Glutamatergic neuron (in vitro differentiated cells): ENCODE measurements at places on chromosomes 2 and 18.

DNA sequence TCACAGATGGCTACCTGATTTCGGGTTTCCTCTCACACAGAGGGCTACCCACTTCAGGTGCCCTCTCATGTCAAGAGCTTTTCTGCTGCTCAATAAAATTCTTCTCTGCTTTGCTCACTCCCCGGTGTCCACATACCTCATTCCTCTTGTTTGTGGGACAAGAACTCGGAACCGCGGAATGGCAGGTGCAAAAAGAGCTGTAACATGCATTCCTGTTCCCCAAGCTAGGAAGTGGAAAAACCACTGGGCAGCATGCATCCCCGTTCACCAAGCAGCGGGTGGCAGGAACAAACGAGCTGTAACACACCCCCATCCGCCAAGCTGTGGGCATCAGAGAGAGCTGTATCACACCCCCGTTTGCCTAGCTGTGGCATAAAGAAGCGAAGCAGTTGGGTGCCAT lies 27.2 kb upstream of the FRZB start:
- DNase-seq, result no peak

GRCh38 chr18:24659827-24660720 lies 199.6 kb downstream of the HRH4 start:
- no peak for DNase-seq

DNA sequence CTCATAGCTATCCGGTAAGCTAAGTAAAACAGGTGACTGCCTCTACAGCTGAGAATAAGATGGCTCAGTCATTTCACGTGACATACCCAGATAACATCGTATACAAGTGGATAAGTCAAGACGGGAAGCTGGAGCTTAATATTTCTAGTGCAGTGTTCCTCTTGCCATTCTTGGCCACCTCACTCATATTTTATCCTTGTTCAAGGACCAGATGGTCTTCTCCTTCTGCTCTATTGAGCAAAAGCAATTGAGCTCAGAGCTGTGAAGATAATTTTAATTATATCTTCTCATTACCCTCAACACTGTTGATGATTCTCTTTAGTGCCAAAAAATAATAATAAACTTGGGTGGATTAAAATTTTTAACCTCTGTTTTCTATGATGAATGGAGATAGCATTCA lies 201.1 kb downstream of the DCC start:
- DNase-seq, result no peak

DNA sequence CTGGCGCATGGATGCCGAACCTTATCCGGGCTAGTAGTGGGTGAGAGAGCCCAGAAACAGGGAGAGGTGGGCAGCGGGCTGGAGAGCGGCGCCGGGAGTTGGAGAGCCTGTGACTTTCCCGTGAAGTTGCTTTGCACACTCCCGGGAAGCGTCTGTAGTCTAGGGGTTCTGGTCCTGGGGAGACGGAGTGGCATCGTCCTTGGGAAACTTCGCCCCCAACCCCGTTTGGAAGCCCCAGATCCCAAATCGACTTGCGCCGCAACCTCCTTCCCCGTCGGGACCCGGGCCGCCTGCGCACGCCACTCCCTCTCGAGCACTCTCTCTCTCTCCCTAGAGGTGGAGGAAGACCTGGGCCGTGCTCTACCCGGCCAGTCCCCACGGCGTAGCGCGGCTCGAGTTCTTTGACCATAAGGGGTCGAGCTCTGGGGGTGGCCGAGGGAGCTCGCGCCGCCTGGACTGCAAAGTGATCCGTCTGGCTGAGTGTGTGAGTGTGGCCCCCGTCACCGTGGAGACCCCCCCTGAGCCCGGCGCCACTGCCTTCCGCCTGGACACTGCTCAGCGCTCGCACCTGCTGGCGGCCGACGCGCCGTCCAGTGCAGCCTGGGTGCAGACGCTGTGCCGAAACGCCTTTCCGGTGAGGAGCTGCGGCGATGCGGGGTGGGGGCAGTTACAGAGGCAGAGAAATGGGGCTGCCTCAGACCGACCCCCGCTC lies 456 bp downstream of the DOK1 start:
- DNase-seq, result peak; percentile 63

- peak; percentile 45 for DNase-seq
Observed at GRCh38 chr2:66577321-66578053, 142.6 kb downstream of the MEIS1 start.

DNA sequence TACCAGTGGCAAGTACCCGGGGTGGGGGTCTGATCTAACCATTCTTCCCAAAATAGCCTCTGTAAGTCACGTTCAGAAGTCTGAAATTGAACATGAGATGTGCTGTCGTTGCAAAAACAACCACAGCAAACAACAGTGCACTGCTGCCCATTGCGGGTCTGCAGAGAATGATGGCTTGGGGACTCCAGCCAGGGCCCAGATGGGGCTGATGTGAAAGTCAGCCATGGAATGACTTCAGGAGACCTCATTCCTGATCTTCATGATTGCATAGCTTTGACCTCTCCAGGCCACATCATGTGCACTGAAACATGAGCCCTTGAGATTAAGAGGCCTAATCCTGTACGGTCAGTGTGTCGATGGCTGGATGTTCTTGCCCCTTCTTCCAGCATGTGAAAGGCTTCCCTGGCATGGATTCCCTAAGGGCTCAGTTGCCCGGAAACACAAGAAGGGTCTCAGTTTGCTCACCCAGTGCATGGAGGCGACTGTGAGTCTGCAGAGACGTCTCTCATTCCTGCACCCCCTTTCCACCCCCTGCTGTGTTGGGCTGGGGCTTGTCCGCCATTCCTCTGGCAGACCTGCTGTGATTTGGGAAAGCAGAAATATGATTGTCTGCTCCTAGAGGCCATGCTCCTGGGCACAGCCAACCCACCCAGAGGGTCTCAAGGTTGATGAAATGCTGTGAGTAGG lies 191.6 kb downstream of the SEPTIN10 start:
- DNase-seq, result no peak

- DNase-seq, result no peak
Observed at GRCh38 chr2:12288048-12288447, 428.7 kb upstream of the TRIB2 start.
